Activated naive CD4-positive, alpha-beta T cell treated with anti-CD3 and anti-CD28 coated beads, Interleukin-2, amount 50 U/mL, for 72 hours (primary cell): ENCODE measurements at places on chromosomes 1 and 21.

GRCh38 chr1:53254011-53254640 lies 15.8 kb upstream of the MAGOH start:
- no peak for DNase-seq

DNA sequence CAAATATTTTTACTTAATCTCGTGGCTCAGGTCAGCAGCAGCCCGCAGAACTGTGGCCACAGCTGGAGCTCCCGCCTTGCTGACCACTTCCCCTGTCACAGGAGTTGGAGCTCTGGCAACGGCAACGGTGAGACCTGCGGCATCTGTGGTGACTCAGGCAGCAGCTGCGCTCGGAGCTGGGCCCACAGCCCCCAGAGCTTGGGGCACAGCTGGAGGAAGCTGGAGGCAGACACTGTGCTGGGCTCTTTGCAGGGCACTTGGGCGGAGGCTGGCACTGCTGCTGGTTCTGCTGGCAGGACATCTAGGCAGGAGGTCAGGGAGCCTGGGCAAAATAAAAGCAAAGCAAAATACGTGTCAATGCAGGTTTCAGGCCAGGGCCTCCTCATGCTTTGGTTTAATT lies at the start of gene LCE3A:
Gene LCE3A (minus strand): TSS at position 301 of the 400 bp plus-strand sequence. CDS start 0 bp downstream, at position 301.
- DNase-seq, result no peak

DNA sequence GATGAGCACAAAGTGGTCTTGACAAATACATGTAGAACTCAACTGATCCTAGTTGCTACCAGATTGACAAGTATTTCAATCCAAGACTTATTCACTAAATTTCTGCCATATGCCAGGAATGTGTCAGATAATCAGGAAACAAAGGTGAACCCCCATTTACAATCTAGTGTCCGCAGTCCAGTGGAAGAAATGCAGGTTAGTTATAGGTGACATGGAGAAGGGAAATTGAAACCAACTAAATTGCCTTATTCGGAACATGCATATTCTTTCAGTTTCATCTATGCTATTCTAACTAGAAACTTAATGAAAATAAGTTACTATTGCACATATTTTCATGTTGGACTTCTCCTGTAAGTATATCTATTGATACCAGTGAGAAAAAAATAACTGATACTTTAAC lies 209.4 kb downstream of the COL24A1 start:
- DNase-seq, result no peak

- DNase-seq, result peak; percentile 20
These were observed 21.3 kb upstream of the C1orf105 start for GRCh38 chr1:172398970-172399755.

DNA sequence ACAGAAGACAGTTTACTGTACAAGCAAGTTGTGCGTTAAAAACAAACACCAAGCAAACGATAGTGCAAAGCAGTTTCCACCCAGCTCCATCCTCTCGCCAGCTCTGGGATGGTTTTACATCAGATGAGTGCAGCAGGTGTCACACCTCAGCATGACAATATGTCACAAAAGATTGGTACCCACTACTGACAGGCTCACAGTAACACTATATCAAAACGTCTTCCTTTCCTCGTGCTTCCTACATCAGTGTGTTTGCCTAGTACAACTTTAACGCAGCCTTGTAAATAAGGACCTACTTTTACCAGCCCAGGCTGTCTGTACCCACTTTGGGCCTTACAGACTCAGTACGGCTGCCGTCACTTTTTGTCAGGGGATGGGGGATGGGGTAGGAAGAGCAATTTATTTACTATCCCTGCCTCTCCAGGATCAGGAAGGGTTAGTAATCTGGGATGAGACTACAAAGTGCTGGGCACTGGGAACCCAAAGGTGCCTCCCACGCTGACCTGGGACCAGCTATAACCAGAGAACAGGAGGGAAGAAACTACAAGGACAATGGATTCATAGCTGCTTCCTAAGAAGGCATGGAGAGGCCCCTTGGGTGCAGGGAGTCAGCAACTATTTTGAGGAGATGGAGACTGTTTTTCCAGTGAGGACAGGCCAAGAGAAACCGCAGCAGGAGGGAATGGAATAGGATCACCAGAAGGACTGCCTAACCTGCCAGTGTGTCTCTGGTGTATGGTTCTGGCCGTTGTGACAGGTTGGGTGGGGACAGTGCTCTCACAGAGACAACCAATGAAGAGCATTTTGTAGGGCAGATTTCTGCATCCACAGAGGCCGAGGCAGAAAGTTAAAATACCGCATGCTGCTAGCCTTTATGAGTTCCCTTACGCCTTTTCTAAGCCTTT lies 30.2 kb downstream of the RUNX3 start:
- DNase-seq, result peak; percentile 54

- no peak for DNase-seq
These were observed 44.8 kb downstream of the AGPAT3 start for GRCh38 chr21:43909741-43910400.

- DNase-seq, result peak; percentile 15
These were observed at the start of gene PLPP3 for GRCh38 chr1:56578963-56579875. Gene PLPP3 (minus strand): TSS chr1:56579563. CDS start chr1:56579016, 547 bp downstream.

GRCh38 chr1:193767886-193768285 lies 581.5 kb upstream of the B3GALT2 start:
- no peak for DNase-seq

DNA sequence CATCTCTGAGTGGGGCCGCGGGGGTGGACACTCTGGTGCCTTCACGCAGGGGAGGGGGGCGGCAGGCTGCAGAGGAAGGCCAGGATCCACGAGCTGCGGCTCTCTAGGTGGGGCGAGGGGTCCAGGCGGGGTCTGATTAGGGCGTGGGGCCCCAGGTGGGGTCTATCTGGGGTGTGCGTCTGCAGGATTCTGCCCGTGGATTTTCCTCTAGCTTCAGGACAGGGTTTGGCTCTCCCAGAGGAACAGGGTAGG lies 6.3 kb downstream of the JMJD4 start:
- no peak for DNase-seq

DNA sequence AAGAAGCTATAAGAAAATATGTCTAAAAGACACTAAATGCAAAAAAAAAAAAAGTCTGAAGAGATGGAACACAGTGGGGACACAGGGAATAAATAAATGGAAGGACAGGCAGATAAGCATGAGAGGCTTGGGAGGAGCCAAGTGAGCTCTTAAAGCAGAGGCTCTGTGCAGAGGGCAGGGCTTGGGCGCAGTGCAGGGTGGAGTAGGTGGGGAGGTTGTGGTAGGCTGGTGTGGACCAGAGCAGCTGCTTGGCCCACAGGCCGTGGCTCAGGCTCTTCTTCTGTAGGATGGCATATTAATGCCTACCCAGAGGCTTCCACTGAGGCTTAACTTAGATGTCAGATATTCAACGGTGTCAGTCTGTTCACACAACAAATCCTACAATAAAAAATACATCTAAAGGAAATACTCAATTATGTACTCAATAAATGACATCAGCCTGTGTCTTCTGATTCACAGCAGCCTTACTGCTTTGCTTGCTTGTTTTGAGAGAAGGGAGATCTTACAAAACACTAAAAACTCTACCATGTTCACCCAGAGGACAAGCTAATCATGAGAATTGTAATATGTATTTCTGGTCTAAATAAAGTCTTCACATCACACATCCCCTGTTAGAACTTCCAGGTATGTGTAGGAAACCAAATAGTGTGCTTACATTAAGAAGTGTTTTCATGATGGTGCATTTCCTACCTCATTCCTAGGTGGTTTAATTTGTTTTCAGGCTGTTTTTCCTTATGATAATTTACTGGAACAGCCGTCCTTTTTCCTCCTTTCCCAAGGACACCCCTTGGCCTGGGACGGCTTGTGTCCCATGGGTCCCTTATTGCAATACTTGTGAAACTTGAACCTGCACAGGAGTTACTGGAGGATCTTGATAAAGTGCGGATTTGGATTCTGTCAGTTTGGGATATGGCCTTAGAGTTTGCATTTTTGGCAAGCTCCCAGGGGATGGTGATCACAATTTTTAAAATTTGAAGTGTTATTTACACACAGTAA lies 24.9 kb downstream of the DIP2A start:
- no peak for DNase-seq

GRCh38 chr1:104636581-104636980 lies 886.9 kb downstream of the AMY1C start:
- no peak for DNase-seq
